ENCODE measurements at places on chromosomes 11 and 22.

DNA sequence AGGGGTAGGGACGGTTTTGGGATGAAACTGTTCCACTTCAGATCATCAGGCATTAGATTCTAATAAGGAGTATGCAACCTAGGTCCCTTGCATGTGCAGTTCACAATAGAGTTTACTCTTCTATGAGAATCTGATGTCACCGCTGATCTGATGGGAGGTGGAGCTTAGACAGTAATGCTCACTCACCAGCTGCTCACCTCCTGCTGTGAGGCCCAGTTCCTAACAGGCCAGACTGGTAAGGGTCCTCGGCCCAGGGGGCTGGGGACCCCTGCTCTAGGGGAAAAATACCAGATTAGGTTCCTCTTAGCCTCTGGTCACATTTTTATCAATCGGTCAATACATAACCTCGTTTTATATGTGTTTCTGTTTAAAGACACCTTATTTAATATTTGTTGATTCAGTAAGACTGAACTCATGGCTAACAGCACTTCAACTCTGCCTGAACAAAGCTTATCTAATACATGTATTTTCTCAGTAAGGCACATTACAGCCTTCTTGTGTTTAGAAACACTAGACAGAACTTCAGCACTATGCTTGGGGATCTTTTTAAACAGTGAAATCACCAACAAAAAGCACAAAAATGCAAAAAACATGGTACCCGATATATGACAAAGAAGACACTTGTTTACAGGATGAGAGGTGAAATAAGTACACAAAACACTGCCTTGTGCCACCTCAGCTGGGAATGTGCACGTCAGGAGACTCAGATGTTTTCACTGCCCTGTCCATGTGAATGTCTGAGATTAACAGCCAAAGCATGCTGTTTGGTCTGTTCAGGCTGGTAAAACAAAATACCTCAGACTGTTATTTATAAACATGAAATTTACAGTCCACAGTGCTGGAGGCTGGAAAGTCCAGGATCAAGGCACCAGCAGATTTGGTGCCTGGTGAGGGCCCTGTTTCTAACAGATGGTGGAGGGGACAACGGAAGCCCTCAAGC lies 107.5 kb downstream of the USP35 start:
- no peak for DNase-seq

- DNase-seq, result no peak
Measured at GRCh38 chr11:96307776-96308140, 35.2 kb downstream of the MAML2 start.

GRCh38 chr22:49936018-49936972 lies 17.9 kb downstream of the CRELD2 start:
- peak; percentile 70 for DNase-seq

DNA sequence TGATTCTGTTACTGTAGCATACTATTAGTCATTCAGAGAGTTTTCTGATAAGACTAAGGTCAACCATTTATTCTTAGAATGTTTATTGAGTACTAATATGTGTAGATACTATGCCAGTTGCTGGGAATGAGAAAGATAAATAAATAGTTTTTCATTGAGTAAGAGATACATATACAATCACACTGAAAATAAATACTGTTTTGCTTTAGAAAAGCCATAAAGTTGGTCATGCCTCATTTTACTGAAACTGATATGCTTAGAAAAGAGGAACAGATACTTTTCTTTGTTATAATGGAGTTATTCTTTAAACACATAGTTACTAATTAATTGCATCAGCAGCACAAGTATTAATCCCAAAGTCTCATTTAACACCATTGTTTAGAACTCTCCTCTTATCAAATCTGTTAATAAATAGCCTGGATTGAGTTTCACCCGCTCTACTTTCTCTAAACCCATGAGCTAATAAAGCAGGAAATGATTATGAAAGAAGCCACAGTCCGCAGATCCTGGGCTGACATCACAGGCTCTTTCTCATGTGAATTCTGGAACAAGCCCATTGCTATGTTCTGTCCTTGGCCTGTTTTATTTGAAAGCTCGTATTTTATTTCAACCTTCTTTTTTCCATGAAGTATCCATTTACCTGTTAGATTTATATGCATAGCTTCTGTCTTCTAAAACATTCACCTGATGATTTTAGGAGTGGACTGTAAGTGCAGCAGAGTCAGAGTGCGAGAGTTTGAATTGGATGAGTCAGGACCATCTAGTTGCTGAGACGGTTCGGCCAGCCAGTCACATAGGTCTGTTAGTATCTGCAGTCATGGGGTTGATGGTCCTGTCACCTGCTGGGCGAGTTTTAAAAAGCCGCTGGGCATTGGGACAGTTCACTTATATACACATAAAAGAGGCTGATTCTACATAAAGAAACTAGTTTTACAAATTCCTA lies 35.5 kb downstream of the PIWIL4 start:
- DNase-seq, result no peak

GRCh38 chr11:121032546-121032945 lies 8.6 kb downstream of the TBCEL start:
- DNase-seq, result no peak

- no peak for DNase-seq
Measured at GRCh38 chr22:43488031-43488866, 76.4 kb downstream of the MPPED1 start.

DNA sequence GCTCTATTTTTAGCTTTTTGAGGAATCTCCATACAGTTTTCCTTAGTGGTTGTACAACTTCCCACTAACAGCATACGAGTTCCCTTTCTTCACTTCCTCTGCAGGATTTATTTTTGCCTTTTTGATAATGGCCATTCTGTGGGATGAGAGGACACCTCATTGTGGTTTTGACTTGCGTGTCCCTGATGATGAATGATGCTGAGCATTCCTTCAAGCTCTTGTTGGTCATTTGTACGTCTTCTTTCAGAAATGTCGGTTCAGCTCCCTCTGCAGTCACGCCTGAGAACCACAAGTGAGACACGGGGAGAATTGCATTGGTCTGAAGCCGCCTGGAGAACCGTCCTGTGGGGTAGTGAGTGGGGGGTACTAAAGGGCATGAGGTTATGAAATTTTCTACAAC lies 2.0 kb upstream of the KRTAP5-10 start:
- DNase-seq, result peak; percentile 71

DNA sequence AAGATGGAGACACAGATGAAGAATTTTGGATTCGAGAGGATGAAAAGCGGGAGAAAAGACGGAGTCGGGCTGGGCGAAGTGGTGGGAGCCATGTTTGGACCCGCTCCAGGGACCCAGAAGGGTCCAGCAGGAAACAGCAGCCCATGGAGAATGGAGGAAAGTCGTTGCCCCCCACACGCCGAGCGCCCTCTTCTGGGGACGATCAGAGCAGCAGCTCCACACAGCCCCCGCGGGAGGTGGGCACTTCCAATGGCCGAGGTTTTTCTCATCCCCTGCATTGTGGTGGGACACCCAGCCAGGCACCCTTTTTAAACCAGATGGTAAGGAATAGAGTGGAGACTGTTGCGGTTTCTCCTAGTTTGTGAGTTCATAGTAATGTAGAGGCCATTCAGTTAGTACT lies 22.8 kb upstream of the SLC25A18 start:
- peak; percentile 73 for DNase-seq

- no peak for DNase-seq
Measured at GRCh38 chr11:12126344-12127019, 16.1 kb downstream of the MICAL2 start.

GRCh38 chr11:71192629-71193028 lies 59.7 kb downstream of the SHANK2 start:
- no peak for DNase-seq

DNA sequence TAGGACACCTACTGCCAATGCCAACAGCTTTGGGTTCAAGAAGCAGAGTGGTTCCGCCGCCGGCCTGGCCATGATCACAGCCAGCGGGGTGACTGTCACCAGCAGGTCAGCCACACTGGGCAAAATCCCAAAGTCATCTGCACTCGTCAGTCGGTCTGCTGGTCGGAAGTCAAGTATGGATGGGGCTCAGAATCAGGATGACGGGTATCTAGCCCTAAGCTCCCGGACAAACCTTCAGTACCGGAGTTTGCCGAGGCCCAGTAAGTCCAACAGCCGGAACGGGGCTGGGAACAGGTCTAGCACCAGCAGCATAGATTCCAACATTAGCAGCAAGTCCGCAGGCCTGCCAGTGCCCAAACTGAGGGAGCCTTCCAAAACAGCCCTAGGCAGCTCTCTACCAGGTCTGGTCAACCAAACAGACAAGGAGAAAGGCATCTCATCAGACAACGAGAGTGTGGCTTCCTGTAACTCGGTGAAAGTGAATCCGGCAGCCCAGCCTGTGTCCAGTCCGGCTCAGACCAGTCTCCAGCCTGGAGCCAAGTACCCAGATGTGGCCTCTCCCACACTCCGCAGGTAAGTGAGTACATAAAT lies 115.1 kb downstream of the DBX1 start:
- DNase-seq, result no peak

DNA sequence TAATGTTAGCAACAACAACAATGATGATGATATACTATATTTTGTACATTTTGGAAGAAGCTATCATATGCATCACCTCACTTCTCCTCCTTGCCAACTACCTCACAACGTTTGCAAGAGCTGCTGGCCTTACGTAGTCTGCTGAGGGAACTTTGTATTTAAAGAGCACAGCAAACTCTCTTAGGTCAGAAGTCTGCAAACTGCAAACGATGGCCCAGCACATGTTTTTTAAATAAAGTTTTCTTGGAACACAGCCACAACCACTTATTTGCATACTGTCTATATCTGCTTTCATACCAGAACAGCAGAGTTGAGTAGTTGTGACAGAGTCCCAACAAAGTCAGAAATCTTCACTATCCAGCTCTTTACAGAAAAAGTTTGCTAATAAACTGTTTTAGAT lies 261.7 kb downstream of the TENM4 start:
- no peak for DNase-seq

GRCh38 chr11:48020092-48020755 lies 39.9 kb downstream of the PTPRJ start:
- DNase-seq, result no peak

DNA sequence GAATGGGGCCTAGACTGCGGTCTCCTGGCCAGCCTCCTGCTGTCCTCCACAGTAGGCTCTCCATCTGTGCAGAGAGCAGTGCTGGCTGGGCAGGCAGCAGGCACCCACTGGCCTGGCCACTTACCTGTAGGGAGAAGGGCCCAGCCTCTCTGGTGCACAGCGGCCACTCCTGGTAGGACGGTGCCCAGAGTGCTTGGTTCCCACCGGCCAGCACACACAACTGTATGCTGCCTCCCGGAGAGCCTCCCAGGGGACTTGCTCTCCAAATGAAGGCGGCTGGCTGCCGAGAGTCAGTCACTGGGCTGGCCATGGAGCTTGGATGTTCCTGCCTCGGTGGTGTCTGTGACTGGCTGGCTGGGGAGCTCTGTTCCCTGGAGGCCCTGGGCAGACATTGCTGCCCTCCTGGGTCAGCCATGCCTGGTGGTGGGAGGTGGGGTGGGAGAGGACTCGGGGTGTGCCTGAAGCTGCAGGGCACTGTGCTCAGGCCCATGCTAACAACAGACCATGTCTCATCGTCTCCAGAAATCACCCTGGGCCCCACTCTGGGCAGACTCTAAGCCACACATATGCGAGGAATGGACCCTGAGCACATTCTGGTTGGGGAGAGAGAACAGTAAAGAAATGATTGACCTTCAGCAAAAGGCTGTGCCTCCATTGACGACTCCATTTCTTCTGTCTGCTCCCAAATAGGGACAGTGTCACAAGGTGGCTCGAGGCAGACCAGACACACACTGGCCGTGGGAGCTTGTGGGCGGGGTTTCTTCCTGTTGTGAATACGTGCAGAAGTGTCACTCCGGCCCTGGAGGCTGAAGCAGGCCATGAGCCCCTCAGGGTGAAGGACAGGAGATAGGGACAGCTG lies 350.8 kb downstream of the TBC1D22A start:
- DNase-seq, result no peak

DNA sequence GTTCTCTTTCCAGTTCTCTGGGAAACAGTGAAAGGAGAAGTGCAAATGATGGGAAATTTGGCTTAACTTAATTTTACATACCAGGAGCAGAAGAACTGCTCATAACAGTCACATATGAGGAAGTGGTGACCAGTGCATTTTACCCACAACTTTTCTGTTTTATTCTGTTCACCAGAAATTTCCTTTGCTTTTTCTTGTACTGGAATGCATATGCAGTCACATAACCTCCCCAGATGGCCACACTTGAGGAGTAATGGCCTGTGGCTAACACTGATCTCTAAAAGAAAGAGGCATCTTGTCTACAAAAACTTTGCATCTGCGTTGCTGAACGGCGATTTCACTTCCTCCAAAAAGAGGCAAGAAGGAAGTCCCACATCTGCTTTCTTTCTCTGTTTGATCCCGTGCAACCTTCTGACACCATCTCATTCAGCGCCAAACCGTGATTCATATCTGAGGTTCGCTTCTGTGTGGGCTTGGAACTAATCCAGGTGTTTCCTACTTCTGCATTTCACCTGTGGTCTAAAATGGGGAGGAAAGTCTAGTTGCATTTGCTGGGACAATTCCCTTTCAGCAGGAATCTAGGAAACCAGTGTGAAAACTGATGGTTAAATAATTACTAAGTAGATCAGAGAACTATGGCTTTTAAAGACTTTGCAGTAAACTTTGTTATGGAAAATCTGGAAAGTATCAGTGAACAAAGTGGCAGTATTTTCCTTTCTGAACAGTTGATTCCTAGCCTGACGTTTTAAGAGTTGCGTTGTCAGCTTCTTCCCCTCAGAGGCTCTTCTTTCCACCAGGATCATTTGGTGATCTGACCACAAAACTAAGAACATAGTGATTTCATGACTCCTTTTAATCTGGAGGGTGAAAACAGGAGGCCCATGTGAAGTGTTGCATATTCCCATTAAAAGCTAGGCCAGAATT lies 4.2 kb upstream of the MPEG1 start:
- DNase-seq, result no peak

DNA sequence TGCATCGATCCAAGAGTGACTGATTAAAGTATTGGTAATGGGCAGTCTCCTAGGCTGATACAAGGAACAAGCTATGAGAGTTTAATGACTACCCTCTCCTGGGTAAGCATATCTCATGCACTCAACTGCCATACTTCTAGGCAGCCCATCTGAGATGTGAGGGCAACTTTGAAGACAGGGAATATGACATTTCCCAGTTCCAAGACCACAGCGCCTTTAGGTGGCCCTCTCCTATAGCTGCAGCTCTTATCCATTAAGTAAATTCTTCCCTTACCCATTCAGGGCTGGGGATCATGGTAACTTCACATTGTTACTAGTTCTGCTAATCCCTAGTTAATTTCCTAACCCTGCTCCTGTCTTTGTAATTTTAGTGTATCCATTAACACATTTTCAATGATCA lies 157.3 kb upstream of the CTSC start:
- peak; percentile 12 for DNase-seq

GRCh38 chr11:109956124-109956793 lies 136.9 kb upstream of the ZC3H12C start:
- no peak for DNase-seq

DNA sequence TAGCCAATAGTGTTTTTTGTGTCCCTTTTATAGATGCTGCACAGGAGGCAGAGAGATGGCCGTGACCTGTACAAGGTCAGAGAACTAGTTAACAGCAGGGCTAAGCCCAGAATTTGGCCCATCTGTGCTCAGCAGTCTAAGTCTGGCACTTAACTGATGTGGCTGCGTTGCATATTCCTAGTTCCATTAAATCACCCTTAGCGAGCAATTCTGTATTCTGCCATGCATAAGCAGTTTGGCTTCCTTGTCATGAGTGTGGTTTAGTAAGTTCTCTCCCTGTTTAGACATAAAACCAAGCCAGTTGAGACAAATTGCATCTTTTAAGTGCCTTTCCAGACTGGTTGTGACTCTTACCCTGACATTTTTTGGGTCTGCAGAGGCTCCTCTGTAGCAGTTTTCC lies 230.6 kb upstream of the TENM4 start:
- DNase-seq, result no peak
